ENCODE measurements at places on chromosomes 6 and 20.

DNA sequence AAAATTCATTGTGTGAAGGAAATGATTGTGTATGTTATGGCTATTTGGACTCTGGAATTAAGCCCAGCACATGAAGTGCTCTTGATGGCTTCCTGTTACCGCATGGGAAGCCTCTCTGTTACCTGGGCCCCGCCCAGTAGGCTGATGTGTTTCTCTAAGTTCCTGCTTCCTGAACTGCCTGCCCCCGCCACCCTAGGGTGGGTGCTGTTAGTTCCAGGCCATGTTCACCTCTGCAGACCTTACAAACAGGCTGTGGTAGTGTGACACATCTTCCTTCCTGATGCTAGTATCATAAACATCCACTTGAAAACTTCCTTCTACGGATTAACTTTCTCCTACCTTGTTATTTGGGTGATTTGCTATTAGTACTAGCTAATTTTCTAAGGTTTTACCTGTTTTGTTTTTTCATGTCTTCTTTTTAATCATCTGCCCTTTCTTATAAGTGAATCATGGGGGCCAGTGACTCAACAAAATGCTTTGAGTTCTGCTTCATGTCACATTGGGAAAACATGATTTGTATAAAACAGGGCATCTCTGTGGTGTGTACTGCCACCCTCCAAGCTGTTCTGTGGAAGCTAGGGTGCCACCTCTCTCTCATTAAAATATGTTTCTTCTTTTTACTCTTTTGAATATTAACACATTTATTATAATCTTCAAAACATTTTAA lies 40.6 kb downstream of the SH3BGRL2 start:
- DNase-seq = no peak

GRCh38 chr6:2542101-2542857 lies 208.4 kb downstream of the MYLK4 start:
- DNase-seq = no peak

- peak; percentile 28 for DNase-seq
Measured at GRCh38 chr6:134437376-134437775, 119.5 kb upstream of the SGK1 start.

GRCh38 chr6:112302142-112302705 lies 44.9 kb upstream of the RFPL4B start:
- DNase-seq = no peak

All from CD4-positive, CD25-positive, alpha-beta regulatory T cell (primary cell).